ENCODE measurements at places on chromosomes 3 and 15. TPM values are rescaled to one million over a fixed set of nuclear protein-coding genes. Genes with fewer than 3 reads are reported as not detected.

ZIC4 gene
- 0.21 TPM for total RNA-seq

SHC4 gene
- total RNA-seq, result 2.5 TPM

HRH1 gene
- 4.9 TPM for total RNA-seq

SLC15A2 gene
- 0.13 TPM for total RNA-seq

DNA sequence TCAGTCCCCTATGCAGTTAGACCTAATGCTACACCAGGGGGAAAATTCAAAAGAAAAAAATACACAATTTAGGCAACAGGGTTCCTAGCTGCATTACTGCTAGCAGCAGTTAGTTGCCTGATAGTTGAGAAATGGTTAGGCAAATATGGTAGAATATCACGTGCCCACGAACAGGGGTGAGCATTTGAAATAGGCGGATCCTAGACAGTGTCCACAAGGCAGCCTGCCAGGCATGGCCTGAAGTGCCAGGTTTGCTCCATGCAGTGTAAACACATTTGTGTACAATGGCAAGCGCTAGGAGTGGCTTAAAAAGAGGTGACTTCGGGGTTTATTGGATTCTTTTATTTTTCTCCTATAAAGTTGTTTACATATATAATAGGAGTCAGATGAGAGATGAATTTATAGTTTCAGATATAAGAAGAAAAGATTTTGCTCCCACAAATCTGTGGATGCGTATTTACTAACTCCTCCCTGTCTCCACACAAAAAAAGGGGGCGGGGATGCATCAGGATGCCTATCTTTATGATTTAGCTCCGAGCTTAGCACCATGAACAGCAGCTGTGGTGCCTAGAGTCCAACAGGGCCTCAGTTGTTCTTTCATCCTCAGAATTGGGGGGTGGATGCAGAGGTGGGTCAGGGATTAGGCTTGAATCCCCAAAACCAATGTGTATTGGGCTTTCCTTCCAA, 3.9 kb upstream of the TGM4 start:
- no peaks in the 10 kb centered on the region for H3K4me1 ChIP-seq
- H3K4me3 ChIP-seq, result no peak overlapping the region
- H3K27ac ChIP-seq, result no peak overlapping the region
- H3K36me3 ChIP-seq, result peaks cover 22% of the 10 kb centered on the region
- DNase-seq, result no peak

DNA sequence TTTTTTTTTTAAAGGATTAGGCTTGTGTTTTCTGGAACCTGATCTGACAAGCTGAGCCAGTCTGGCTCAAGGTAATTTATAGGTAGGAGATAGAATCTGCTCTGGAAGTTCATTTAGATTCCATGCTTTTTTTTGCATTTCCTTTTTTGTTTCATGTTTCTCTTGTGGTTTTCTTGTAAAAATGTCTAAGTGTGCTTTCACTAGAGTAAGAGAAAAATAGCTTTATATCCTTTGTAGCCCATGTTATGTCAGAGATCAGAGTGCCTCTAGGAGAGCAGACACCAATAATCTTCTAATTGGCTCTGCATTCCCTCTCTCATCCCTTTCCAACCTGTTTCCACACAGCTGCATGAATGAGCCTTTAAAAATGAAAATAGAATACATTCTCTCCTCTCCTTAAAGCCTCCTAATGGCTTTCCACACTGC, 389.8 kb upstream of the KCNMB2 start:
- DNase-seq, result peak; percentile 16
- H3K36me3 ChIP-seq, result no peaks in the 10 kb centered on the region
- no peak overlapping the region for H3K4me3 ChIP-seq
- peaks cover 7% of the 10 kb centered on the region for H3K4me1 ChIP-seq

GRCh38 chr3:126167566-126167965, 12.8 kb downstream of the ALDH1L1 start:
- no peak for DNase-seq
- H3K27ac ChIP-seq, result no peak overlapping the region
- no peak overlapping the region for H3K4me3 ChIP-seq
- no peaks in the 10 kb centered on the region for H3K4me1 ChIP-seq

- H3K27me3 ChIP-seq, result no peaks in the 10 kb centered on the region
- no peak for DNase-seq
- no peak overlapping the region for H3K27ac ChIP-seq
Measured at GRCh38 chr3:100024520-100025303, 89.6 kb downstream of the FILIP1L start.

DNA sequence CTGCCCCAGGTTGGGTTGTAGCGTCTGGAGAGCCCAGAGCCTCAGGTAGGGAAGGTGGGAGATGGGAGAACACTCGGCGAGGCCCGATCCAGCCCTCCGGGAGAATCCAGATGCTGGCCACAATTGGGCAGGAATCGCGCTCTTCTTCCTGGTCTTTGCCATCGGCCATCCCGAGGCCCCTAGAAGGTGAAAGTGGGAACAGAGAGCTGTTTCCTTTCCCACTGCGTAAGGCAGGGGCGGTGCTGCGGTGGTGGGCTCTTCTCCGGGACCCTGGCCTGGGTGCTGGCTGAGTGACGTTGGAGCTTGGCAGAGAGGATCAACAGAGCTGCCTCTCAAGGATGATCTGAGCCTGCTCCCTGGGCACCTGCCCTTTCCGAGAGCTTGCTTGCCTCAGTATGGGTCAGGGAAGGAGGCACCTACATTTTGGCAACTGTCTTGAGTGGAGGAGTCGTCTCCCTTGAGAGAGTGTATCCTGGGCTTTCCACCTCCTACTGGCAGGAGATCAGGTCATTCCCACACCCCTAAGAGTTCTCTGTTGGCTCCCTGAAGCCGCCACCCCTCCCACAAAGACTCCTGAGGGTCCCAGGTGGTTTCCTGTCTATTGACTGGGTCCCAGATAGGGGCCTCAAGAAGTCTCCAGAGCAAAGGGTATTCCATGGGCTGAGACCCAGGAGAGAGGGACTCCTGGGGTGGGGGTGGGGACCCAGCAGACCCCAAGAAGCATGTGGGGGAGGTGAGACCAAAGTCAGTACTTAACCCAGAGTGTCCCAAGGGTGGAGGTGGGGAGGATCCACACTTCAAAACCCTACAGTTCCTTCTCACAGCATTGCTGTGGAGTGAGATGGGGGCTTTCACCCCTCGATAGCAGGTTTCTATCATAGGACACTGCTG, 1.6 kb downstream of the C15orf39 start:
- peak overlapping the region; percentile 90 for H3K4me3 ChIP-seq
- no peaks in the 10 kb centered on the region for H3K36me3 ChIP-seq
- H3K27ac ChIP-seq, result peak overlapping the region; percentile 89
- H3K4me1 ChIP-seq, result peaks cover 30% of the 10 kb centered on the region
- DNase-seq, result peak; percentile 3
- peaks cover 2% of the 10 kb centered on the region for H3K27me3 ChIP-seq

- no peak overlapping the region for H3K4me3 ChIP-seq
- peaks cover 57% of the 10 kb centered on the region for H3K4me1 ChIP-seq
Measured at GRCh38 chr3:187209491-187209890, 12.2 kb downstream of the RTP1 start.

DNA sequence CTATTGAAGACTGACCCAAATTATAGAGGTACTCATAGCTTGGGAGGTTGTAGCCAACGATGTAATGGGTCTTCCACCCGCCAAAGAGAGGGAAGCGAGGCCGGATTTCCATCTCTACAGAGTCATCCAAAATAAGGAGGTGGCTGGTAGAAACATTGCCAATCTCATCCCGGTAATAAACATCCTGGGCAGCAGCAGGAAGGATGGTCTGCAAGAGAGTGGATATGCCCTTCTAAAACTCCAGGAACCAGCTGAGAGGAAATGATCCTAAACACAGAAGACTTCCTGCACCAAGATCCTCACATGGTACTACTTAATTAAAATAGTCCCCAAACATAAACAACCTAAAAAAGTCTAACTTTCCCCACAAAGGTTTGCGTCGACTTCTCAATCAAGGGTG, 20.7 kb downstream of the RPN1 start:
- no peaks in the 10 kb centered on the region for H3K4me1 ChIP-seq
- H3K27me3 ChIP-seq, result no peaks in the 10 kb centered on the region
- peaks cover 38% of the 10 kb centered on the region for H3K36me3 ChIP-seq
- H3K4me3 ChIP-seq, result no peak overlapping the region
- no peak for DNase-seq
